ENCODE measurements at places on chromosomes 7 and 10.

- DNase-seq, result no peak
Measured at GRCh38 chr10:44803862-44804261, 107.3 kb upstream of the TMEM72 start.

- no peak for DNase-seq
Measured at GRCh38 chr10:70887804-70888800, at the start of gene PCBD1. Gene PCBD1, minus strand, starts transcription at chr10:70888565. Its CDS starts 32 bp downstream, at chr10:70888533.

DNA sequence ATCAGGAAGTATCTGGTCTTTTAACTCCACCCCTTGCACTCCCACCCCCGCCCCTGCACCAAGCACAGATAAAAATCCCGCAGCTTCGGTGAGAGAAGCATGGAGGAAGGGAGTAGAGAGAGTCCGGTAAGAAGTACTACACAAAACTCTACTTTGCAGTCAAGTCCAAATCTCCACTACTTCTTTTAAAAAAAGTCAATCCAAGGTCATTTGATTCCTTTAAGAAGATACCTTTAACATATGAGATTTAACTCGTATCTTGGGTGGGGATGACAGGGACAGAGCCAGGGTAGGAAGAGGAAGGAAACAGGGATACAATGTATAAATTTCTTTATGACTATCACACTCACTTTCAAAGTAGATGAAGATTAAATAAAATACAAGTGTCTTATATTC lies 132.1 kb downstream of the NRBF2 start:
- DNase-seq, result no peak

DNA sequence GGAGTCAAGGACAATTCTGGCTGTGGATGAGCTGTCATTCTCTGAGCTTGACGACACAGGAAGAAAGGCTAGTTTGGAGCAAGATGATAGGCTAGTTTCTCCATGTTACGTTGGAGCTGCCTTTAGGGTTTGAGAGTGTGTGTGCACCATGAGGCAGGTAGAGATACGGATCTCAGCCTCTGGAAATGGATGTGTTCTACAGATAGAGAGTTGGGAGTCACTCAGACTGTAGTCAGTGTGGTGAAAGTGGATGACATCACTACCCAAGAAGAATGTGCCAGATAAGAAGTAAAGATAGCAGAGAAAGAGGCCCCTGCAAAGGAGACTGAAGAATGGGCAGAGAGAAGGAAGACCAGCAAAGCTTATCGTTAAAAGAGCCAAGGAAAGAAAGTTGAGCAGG lies 42.4 kb downstream of the PNLIPRP3 start:
- DNase-seq, result no peak

DNA sequence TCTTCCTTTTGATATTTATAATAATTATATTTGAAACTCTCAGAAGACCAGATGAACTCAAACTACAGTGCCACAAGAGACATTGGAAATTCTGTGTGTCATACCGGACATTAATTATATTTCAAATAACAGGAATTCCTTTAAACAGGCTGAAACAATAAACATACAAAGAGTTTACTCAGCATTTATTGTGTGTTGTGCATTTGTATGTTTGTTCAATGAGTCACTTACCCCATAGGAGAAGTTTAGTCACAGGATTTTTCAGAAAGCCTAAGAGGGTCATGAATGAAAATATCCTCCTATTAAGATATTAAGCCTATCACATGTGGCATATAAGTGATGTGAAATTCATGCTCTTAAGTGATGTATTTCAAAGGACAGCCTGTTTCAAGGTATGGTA lies 566.8 kb downstream of the CNTNAP2 start:
- no peak for DNase-seq

GRCh38 chr10:77441353-77442166 lies 196.0 kb downstream of the KCNMA1 start:
- DNase-seq, result no peak

GRCh38 chr10:22626784-22627183 lies 87.6 kb downstream of the PIP4K2A start:
- DNase-seq, result no peak

DNA sequence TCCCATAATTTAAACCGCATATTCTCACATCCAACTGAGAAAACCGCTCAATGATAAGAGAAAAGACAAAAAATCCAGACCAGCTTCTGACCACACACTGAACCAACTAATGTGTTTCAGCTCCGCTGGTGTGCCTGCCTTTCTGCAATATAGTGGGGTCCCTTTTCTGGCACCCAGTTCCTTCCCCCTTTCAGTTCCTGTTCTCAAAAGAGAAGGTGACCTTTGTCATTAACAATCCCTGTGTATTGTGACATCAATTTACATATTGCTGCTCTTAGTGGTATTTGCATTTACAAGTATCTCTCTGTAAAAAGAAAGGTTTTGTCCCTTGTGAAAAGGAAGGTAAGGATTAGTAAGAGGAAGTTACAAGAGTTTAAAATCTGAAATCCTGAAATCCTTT lies 1.4 kb downstream of the PPP1R17 start:
- DNase-seq, result no peak

- no peak for DNase-seq
Measured at GRCh38 chr10:75427951-75428350, 3.5 kb upstream of the LRMDA start.

DNA sequence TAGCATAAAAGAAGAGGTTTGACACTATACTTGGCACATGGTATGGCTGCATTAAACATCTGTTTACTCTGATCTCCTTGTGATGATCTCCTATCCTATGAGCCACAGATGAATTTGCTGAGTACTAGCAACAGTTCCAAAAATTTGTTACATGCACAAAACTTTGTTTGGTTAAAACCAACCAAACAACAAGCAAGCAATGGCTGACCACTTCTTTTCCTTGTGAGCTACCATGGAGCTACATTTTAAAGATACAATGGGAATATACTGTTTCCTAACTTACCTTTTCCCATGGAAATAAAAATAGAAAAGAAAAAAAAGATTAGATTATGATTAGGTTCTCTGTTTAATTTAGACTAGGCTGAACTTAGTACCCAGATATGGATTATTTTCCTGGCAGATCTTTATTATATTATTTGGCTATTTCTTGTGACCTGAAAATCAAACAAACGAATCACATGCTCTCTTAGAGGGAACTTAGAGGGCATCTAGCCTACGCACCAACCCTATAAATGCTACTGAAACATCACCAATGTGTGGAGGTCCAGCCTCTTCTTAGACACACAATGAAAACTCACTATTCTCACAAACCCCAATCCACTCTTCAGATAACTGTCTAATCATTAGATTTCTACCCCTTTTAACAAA lies 80.1 kb upstream of the FAM133B start:
- no peak for DNase-seq

DNA sequence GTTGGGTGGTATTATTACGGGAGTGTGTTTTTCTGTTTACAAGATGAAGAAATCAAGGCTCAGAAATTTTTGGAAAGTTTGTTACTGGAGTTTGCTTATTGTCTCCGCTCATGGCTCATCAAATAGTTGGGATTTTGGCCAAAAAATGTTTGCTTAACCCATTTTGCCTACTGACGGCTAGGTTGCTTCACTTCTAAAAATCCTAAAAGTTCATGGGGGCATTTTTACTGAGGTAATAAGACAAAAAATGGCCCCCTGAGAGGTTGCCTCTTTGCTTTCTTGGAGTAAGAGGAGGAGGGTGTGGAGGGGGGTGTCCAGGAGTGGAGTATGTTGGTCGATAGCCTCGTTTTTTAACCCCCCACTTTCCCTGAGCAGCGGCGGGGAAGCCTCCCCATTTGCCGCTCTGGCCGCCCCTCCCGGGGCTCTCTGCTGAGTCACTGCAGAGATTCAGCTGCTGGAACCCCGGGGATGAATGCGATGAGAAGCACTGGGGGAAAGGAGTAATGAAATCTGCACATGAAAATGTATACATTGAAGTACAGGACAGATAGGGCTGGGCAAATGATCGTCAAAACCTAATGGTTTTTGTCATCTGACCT lies 1.5 kb downstream of the MEST start:
- DNase-seq, result no peak

- DNase-seq, result no peak
Measured at GRCh38 chr7:82539969-82540368, 96.4 kb upstream of the CACNA2D1 start.

DNA sequence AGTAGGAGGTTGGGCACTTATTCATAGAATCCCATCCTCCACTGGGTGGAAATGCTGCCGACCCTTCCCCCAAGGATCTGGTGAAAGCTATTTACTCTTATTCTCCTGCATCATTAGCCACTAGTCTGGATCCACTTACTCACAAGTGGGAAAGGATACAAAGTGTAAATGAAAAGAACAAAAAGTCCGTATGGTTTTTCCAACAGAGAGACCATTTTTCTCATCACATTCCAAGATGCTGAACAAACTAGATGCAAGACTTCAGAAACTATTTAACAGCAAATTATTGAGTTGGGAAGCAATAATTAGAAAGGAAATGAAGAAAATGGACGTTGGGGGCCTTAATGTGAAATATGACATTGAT lies 242.4 kb upstream of the GLI3 start:
- no peak for DNase-seq

- DNase-seq, result no peak
Measured at GRCh38 chr7:153404781-153405279, 645.3 kb downstream of the ACTR3B start.

DNA sequence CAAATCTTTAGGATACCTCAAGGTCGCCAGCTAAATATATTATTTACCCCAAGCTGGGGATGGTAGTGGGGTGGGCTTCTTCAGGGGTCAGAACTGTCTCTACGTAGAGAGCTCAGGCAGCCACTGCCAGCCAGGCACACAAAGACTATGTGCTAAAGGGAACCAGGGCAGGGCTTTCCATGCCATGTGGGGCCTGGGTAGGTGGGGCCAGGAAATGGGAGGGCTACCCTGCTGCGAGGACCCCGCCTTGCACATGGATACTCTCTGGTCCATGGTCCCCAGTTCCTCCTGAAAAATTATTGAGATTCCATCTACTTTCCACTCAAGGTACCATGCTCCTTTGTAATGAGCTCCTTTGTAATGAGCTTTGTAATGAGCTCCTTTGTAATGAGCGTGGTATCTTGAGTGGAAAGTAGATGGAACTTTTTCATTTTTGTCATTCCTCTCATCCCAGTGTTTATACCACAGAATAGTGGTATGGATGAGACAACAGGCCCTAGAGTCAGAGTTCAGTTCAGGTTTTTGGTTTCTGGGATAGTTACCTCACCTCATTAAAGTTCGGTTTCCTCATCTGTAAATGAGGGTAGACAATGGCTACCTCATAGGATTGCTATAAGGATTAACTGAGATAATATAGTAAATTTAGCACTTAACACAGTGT lies 5.8 kb downstream of the SYNPO2L start:
- DNase-seq, result no peak

- no peak for DNase-seq
Measured at GRCh38 chr10:129404091-129404490, 63.0 kb upstream of the MGMT start.

- DNase-seq, result no peak
Measured at GRCh38 chr7:53600296-53600695, 564.9 kb downstream of the POM121L12 start.

DNA sequence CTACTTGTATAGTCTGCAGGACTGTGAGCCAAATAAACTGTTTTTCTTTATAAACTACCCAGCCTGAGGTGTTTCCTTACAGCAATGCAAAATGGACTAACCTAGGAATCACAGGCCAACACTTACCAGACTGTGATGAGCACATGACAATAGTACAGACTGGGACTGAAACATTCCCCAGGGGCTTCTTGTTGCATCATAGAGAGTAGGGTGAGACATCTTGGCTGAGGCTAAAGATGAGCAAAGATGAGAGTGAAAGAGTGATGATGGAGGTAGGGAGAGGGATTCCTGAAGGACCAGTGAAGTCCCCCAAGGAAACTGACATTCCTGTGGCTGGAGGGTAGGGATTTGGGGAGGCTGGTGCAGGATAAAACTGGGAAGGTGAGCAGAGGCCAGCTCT lies 194.4 kb downstream of the TPST1 start:
- DNase-seq, result no peak

- no peak for DNase-seq
Measured at GRCh38 chr10:100968062-100968736, 1.1 kb upstream of the SEMA4G start.

DNA sequence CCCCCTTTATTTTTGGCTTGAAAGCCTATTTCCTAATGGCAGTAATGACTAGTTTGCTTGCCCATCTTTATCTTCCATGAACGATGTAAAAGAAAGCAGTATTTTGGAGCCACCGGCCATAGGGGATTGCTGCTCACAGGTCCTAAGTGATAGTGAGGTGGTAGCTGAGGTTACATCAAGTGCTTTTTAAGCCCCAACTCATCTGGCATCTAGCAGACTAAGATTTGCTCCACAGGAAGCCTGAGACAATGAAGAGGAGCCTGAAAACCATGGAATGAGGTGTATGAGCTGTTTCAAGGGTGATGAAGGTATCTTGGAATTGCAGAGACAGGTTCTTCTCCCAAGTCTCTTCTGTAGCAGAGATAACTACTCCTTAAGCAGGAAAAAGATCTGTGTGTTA lies 496.3 kb downstream of the XPNPEP1 start:
- no peak for DNase-seq

- no peak for DNase-seq
Measured at GRCh38 chr10:59258890-59259289, 82.4 kb downstream of the PHYHIPL start.

DNA sequence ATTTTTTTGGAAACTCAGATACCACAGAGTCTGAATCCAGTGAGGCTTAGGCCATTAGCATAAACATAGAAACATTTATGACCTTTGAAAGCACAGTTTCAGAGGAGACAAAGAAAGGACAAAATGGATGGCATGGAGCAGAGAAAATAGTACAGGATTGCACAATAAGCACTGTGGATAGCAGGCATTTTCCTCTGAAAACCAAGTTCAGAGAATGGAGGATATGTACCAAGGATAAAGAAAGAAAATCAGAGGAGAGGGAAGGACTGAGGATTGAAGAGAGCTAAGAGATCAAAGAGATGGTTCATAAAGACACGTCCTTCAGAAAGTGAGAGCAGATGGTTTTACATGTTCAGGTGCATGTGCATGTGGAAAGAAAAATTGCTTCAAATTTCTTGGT lies 707.2 kb upstream of the CELF2 start:
- no peak for DNase-seq

- no peak for DNase-seq
Measured at GRCh38 chr7:621572-622285, 102.1 kb upstream of the PDGFA start.

DNA sequence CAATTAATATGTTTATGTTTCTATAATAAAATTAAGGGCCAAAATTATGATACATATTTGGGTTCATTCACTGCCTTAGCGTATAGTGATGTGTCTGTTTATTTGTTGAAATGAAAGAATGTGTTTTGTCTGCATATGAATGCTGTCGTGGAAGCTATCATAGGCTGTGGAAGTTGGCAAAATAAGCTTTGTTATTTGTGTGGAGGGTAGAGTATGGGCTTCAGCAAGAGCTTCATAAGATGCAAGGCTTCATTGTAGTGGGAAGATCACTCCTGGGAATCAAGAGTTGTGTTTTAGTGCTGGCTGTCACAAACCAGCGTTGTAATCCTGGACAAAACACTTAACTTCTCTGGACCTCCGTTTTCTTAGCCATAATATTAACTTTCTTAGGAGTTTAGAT lies 2.5 kb downstream of the SLK start:
- DNase-seq, result no peak

GRCh38 chr7:138478499-138478908 lies 18.4 kb downstream of the TRIM24 start:
- no peak for DNase-seq

GRCh38 chr7:99409192-99409572 lies 413 bp downstream of the BUD31 start:
- no peak for DNase-seq
